ENCODE measurements at places on chromosomes 11 and 22.
A peak's percentile ranks its signal among the peaks of the same experiment; 100 is the strongest.

GRCh38 chr11:67053896-67054329 is 2.7 kb upstream of the RHOD start:
- DNase-seq, result peak; percentile 50

DNA sequence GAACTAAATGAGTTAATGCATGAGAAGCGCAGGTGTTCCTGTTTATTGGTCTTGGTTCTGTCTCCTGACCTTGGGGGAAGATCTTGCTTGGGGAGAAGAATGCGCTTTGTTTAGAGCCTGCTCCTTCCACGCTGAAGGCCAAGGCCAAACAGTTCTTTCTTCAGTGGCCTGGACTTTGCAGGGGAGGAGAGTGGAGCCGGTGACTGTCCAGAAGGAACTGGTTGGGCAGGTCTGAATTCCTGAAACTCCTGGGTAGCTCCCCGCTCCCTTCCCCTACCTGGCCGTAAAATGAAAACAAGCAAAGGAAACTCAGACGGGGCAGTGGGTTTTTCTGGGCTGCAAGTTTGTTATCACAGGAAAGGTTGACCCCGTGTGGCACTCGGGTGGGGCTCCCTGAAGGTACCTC is 3.6 kb downstream of the ARHGAP8 start:
- DNase-seq, result no peak

GRCh38 chr11:79414644-79415317 is 26.0 kb downstream of the TENM4 start:
- DNase-seq, result peak; percentile 69

- DNase-seq, result no peak
These were observed 21.5 kb downstream of the OR56B4 start for GRCh38 chr11:6129011-6129410.

GRCh38 chr11:25755381-25755780 is 576.5 kb upstream of the ANO3 start:
- DNase-seq, result no peak

GRCh38 chr11:42003801-42004200 is 544.3 kb upstream of the LRRC4C start:
- no peak for DNase-seq

GRCh38 chr11:5204787-5205186 is 4.3 kb upstream of the OR51V1 start:
- peak; percentile 83 for DNase-seq

- DNase-seq, result peak; percentile 51
These were observed 71.8 kb upstream of the PITPNB start for GRCh38 chr22:27990879-27991278.

- no peak for DNase-seq
These were observed 122.2 kb upstream of the TRPC6 start for GRCh38 chr11:101705972-101706371.

GRCh38 chr22:45579306-45579705 is 76.6 kb downstream of the FBLN1 start:
- no peak for DNase-seq

- DNase-seq, result no peak
These were observed 8.4 kb upstream of the RASSF10 start for GRCh38 chr11:13000721-13001120.

DNA sequence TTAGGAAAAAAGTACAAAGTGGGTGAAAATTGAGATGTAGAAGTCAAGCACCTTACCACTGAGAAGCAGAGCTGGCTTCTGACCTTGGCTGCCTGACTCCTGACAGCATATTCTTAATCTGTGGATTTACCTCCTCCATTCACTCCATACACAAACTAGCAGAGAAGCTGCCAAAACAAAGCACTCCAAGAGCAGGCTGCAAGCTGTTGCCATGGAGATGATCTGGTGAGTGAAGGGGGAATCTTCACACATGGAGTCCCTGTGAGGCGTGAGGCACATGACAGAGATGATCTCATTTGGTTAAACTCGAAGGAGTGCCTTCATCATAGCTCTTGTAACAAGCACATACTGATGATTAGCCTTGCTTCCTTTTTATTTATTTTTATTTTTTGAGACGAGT is 16.1 kb downstream of the COMMD9 start:
- no peak for DNase-seq

DNA sequence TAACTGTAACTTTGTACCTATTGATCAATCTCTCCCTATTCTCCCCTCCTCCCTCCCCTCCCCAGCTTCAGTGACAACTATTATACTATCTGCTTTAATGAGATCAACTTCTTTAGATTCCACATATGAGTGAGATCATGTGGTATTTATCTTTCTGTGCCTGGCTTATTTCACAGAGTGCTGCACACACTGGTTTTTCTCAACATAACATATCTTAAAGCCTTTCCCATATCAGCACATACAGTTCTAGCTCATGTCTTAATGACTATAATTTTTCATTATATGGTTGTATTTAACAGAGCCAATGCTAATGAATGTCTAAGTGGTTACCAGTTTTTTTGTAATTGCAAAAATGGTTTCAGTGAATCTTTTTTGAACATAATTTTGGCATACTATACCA is 340.3 kb upstream of the DDI1 start:
- DNase-seq, result no peak

DNA sequence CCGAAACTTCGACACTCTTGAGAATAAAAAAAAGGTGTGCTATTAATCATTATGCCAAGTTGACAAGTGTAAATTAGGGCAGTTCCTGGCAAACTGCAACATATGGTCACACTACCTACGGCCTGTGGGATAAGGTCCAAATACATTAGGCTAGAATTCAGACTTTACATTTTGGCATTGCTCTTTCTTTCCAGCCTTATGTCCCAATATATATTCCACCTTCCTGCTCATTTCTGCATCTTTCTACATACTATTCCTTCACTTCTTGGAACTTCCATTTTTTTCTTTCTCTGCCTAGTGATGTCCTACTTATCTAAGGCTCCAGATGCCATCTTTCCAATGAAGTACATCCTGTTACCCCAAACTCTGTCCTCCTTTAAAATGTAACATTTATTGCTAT is 577.2 kb downstream of the LRRC4C start:
- no peak for DNase-seq

DNA sequence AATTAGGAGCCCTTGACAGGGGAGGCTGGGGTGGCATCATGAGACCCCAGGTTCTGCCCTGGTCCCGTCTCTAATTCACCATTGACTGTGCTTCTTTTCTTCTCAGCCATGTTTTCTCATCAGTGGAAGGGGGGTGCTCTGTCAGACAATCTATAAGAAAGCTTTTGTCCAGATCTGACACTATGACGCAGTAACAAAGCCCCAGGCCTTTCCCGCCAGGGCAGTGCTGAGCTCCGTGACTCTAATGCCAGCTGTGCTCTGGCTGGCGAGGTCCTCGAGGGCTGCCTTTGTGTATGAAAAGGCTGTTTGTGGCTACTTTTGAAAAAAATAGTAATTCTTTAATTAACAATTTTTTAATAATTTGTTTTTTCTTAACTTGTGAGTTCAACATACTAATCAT is 3.2 kb downstream of the CD6 start:
- no peak for DNase-seq

GRCh38 chr11:118306556-118306955 is 2.0 kb downstream of the CD3E start:
- DNase-seq, result no peak

- DNase-seq, result no peak
These were observed 155.5 kb downstream of the SPON1 start for GRCh38 chr11:14118072-14118471.

GRCh38 chr22:50224071-50224470 is 20.8 kb downstream of the TUBGCP6 start:
- DNase-seq, result no peak

GRCh38 chr11:83681031-83681781 is 395.0 kb upstream of the CCDC90B start:
- peak; percentile 1 for DNase-seq

DNA sequence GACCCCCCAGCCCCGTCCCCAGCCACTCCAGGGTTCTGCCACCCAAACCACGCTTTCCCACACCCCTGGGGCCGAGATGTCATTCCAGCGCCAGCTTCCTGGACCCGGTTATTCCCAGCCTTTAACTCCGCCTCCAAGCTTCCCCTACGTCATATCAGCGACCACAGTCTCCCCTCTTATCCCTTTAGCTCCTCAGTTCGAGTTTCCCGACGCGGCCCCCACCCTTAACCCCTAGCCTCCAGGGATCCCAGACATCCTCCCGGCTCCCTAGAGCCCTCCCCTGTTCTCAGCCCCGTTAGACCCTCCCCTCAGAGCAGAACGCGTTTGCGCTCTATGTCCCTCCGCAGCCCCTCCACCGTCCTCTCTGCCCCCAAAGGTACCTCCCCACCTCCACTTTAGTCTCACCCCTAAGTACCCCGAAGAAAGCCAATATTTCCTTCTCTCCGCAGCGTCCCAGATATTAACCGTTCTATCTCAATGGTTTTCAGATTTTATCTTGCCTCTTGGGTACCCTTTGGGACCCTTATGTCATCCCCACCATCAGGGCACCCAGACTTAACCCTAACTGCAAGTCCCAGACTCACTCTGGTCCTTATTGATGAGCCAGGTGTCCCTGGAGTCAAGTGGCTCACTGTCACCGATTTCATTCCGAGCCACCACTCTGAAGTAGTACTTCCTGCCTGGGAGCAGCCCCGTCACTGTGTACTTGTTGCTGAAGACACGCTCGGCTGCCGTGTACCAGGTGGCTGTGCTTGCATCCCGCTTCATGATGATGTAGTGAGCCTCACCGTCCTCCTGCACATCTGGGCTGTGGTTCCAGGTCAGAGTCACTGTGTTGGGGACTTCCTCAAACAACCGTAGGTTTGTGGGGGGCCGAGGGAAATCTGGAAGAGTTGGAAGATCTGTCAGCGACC is 8.0 kb downstream of the TMEM86A start:
- peak; percentile 50 for DNase-seq

GRCh38 chr11:108685419-108686130 is 20.7 kb downstream of the DDX10 start:
- DNase-seq, result peak; percentile 39

DNA sequence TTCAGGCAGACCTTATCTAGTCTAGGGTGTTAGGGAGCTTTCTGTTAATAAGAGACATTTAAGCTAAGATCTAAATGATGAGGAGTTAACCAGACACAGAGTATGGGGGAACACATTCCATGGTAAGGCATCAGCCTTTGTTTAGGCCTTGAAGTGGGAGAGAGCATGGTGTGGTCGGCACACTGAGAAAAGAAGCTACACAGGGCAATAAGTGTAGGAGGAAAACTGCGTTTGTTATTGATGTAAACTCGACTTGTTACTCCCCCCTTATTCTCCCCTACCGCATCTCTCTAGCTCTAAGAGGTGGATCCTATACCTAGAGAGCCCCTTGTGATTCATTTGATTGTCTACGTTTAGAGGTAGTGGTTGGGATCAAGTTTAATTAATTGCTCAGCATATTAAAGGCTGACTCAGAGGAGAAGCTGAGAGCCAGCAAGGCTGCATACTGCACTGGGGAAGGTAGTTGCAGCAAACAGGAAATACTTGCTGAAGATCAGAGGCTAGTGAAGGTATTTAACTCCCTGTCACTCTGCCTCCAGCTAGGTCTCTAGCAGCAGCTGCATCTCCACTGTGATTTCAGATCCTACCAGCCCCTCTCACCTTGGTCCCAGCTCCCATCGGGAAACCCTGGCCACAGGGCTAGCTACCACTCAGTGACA is 86.8 kb upstream of the TEAD1 start:
- DNase-seq, result peak; percentile 40

Measured in fibroblast of pulmonary artery (primary cell).